Right atrium auricular region (tissue), 2 donors: ENCODE measurements at places on chromosomes 5 and 9. TPM values are rescaled to one million over a fixed set of nuclear protein-coding genes. Genes with fewer than 3 reads are reported as not detected.

- DNase-seq: no peak
- no peaks in the 10 kb centered on the region for H3K27me3 ChIP-seq
- no peak overlapping the region for H3K27ac ChIP-seq
- H3K4me3 ChIP-seq: no peak overlapping the region
- H3K4me1 ChIP-seq: no peaks in the 10 kb centered on the region
- no peaks in the 10 kb centered on the region for H3K36me3 ChIP-seq
These were observed 14.0 kb downstream of the IRGM start for GRCh38 chr5:150860246-150860821.

- no peaks in the 10 kb centered on the region for H3K27me3 ChIP-seq
- peaks cover 3% of the 10 kb centered on the region for H3K36me3 ChIP-seq
- H3K27ac ChIP-seq: peak overlapping the region; percentile 96
- no peak for DNase-seq
These were observed 681 bp downstream of the CPLANE1 start for GRCh38 chr5:37248421-37248969.

PCDHGA12 gene
- 6.2 TPM for total RNA-seq

SCGB3A2 gene
- total RNA-seq: not detected
